Thymus (tissue), 14 donors: ENCODE measurements at places on chromosomes 2 and 18.

- DNase-seq = no peak
Observed at GRCh38 chr2:24463271-24463670, 27.8 kb upstream of the NCOA1 start.

GRCh38 chr2:119407430-119408220 is 24.0 kb upstream of the TMEM37 start:
- DNase-seq = peak; percentile 29

GRCh38 chr2:112634153-112634873 is 11.4 kb upstream of the SLC20A1 start:
- no peak for DNase-seq

GRCh38 chr2:14927021-14927564 is 294.6 kb downstream of the LRATD1 start:
- DNase-seq = no peak

DNA sequence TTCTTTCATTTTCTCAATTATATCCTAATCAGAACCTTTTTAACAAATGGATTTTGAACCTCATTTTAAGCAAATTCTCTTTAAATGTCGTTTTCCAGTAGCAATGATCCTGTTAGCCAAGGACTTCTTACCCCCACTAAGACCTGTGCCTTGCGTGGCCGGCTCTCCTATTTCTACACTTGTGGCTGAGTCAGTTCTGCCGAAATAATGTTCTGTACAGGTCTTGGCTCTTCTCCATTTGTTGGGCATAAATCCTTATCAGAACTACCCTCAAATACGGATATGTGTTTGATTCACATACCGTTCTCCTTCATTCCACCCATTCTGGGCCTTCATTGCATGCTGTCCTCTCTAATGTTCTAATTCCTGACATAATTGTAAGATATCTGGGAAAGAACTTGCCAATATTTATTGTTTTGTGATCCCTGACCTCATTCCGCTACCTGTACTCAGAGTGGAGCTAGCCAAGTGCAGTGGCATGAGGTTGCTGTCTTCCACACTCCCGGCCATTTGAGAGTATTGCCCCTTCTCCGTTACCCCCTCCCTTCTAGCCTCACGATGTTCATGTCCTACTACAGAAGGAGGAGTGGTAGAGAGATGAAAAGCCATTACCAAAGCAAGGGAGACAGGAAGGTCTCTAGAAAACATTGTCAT is 78.7 kb downstream of the MYOM1 start:
- DNase-seq = no peak

- no peak for DNase-seq
Observed at GRCh38 chr18:50734342-50734741, 85.5 kb downstream of the MRO start.

- no peak for DNase-seq
Observed at GRCh38 chr2:228059735-228060134, 121.8 kb downstream of the SPHKAP start.

GRCh38 chr2:33372940-33373553 is 103.4 kb upstream of the RASGRP3 start:
- DNase-seq = no peak

- no peak for DNase-seq
Observed at GRCh38 chr2:45191976-45192375, 182.7 kb upstream of the SIX2 start.

DNA sequence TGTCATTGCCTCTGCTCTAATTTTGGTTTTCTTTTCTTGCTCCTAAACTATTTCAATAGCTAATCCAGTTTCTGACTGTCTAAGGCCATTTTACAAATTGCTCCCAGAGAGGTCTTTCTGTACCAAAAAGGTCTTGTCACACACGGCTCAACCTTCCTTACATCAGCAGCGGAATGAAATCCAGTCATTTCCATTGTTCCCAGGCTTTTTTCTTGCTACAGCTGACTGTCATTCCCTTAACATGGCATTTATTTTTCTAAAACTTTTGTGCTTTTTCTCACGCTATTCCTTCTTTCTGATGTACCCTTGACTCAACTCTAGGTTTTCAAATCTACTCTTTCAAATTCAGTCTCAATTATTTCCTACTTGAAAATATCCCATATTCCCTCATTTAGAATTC is 24.3 kb downstream of the FAM171B start:
- DNase-seq = no peak

DNA sequence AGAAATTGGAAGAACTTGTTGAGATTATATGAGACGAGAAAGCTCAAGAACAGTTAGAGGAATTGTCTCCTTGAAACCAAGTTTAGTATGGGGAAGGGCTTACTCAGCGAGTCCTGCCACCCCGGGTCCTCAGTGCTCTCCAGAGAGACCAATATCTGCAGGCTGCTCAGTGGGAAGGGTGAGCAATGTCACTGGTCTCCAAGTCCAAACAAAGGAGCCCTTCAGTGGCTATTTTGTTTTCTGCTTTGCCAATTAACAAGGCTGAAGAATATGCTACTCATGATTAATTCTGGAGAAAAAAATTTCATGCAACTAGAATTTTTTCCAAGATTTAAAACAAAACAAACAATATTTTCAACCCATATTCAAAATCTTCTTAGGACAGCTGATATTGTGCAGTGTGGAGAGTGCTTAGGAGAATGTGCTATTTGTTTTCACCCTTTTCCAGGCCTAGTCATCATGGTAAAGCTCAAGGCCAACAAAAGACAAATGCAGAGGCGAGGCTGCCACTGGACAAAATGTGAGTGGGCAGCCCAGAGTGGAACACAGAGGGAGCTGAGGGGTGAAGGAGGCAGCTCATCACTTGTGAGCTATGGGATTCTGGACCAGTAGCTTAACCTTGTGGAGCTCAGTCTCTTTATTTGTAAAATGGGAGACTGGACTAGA is 83.8 kb upstream of the TMEM17 start:
- DNase-seq = no peak

- no peak for DNase-seq
Observed at GRCh38 chr2:44934983-44935728, 6.3 kb upstream of the SIX3 start.

DNA sequence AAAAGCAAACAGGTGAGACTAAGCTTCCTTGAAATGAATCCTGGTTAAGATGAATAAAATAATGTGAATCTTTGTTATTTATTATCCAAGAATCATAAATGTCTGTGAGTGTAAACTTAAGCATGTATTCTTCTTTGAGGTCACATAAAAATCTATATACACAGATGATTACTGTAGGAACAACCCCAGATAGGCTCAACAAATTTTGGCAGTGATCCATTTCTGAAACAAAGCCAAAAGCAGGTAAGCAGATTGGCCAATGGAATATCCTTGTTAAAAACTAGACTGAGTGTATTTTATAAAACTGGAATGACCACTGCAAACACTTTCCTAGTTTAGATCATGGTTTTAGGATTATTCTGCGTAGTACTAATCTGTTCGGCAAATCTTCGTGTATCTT is 11.3 kb downstream of the SCYGR5 start:
- no peak for DNase-seq

DNA sequence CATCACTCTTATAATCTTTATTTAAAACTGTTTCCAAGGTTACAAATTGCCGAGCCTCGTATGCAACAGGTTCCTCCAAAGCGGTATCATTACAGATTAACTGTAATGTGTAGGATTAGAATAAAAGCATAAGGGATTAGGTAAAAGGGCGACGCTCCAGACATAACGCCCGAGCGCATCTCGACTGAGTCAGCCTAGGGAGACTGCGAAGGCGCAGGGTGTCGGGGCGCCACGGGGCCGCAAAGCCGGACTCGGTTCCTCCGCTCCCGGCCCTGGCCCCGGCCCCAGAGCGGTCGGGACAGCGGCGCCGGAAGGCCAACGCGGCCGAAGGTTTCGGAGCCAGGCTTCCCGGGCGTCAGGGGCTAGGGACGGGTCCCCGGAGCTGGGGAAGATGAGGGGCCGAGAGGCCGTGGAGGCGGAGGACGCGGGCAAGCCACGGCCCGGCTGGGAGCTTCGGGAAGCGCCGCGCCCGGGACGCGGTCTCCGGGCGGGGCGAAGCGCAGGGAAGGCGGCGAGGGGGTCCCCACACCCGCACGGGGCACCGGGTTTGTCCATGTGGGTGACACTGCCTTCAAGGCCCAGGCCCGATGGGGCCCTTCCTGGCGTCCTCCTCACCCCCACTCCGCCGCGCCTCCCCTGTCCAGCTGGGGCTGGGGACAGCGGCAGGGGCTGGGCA is 12.9 kb upstream of the SIX3 start:
- no peak for DNase-seq

DNA sequence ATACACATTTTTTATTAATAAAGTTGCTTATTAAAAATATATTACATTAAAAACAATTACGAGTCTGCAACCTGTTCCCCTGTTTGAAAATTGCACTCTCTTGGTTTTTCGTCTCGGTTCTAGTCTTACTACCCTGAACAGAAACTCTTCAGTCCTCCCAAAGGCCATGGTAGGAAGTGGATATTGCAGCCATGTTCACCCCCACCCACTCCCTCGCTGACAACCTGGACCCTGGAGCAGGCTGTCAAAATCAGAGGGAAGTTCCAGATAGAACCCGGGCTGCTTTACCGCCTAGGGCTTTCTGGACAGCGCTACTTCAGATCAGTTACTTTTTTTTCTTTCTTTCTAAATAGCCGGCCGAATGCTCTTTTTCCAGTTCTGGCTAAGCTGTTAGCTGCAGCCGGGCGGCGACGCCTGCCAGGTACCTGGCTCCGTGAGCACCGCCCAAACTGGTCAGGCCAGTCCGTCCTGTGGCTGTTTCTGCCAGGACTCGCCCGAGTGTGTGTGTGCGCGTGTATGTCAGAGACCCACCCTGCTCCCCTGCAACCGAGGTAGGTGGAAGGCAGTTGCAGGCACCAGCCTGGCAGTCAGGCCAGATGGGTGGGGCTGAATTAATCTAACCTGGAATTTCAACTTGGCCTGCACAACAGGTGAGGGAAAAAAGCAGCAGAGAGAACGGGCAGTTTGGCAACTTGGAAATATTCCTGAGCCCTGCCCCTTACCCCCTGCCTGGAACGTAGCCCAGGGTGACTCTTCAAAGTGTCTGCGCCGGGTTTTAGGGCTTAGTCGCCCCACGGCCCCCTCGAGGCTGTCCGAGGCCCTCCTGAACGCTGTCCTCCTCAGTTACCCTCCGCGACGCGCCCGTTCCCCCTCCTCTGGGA is 1.1 kb upstream of the TET3 start:
- DNase-seq = no peak

DNA sequence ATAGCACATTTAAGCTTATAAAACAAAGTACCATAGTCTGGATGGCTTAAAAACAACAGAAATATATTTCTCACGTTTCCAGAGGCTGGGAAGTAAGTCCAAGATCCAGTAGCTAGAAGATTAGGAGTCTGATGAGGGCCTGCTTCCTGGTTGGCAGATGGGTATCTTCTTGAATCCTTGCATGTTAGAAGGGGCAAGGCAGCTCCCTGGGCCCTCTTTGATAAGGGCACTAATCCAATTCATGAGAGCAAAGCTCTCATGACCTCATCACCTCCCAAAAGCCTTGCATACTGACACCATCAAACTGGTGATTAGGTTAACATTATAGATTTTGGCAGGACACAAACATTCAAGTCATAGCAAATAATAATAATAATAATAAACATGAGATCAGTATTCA is 146.4 kb downstream of the CCDC102B start:
- DNase-seq = no peak
